Spleen (tissue), 13 donors: ENCODE measurements at places on chromosomes 2 and 18.
A peak's percentile ranks its signal among the peaks of the same experiment; 100 is the strongest.

DNA sequence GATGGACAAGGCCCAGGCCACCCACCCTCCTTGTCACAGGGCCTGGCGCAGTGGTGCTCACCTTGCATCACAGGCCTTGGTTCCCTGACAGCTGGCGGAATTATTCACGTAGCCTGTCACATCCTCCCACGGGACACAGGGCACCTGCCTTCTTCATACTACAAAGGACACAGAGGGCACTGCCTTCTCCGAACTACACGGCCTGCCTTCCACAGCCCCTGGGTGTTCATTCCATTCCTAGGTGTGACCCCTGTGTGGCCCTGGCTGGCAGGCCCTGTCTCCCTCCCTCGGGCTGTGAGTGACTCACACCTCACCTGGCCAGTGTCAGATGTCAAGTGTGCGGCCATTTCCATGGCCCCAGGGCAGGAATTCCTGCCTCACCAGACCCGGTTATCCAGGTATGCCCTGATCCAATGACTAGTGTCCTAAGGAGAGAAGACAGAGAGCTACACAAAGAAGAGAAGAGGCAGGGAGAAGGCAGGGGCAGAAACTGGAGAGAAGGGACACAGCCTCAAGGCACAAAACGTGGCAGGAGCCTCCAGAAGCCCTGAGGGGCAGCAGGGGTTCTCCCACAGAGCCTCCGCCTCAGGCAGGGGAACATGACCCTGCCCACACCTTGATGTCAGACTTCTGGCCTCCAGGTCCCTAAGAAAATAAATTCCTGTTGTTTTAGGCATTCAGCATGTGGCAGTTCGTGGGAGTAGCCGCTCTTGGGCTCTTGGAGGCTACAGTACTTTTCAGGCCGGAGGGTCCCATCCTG, 43.4 kb downstream of the MBP start:
- peak; percentile 70 for DNase-seq

DNA sequence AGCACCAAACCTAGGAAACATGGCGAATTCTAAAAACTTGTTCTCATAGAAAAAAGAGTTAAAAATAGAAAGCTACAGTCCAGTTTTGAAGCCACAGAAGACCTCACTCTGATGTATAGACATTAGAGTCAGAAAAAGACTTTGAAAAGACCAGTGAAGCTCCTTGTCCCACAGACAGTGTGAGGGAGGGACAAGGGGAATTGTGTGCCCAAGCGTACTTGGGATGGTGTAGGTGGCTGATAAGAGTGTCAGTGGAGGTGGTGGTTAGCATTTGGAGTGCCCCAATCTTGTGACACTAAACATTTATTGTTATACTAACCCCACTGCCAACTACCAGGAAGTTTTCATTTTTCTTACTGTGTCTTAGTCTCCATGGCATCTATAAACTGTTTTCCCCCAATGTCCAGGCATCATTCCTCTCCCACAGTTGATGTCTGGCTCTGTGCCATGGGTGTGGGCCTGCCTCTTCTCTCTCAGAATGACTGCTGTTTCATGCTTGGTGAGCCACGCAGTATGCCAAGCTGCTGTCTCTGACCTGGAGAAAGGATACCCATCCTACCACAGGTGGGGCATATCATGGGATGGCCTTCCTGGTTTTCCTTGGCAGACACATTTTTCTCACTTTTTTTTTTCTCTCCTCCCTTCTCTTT, 161.4 kb downstream of the RPIA start:
- DNase-seq, result peak; percentile 32

DNA sequence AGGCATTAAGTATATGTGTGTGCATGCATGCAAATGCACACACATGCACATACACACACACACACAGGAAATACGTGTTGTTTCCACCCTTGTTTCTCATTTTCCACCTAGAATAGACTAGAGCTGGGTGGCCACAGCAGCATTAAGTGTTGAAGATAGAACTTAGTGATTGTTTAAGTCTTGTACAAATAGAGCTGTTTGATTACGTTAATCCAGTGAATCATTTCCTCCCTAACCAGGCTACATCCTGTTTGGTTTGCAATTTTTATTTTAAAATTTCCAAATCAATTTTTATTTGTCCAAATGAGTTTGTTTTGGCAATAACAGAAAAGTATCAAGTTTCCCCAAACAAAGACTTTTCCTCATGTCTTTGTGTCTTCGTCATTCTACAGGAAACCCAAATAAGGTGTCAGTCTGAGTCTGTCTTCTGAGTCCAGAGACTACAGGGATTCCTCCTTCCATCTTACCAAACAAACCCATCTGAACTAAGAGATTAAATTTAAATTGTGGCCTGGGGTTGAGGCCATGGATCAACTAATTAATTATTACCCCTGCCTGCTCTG, 74.6 kb upstream of the GALNT5 start:
- no peak for DNase-seq

DNA sequence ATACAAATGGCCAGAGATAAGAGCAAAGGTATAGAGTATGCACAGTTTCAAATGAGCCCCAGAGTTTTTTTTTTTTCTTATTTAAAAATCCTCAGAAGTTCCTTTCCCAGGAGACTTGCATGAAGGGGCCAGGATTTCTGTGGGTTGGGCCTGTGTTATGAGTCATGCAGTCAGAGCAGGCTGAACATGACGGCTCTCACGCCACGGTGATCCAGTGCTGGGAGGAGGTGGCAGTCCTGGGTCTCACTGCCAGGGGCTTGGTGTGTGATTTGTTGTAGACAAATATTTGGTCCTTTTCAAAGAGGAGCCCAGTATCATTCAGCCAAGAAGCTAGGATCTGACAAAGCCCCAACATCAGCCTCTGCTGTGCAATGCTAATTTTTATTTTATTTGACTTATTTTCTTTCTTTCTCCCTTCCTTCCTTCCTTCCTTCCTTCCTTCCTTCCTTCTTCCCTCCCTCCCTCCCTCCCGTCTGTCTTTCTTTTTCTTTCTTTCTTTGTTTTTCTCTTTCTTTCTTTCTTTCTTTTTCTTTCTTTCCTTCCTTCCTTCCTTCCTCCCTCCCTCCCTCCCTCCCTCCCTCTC, 10.4 kb upstream of the KCNE4 start:
- no peak for DNase-seq

DNA sequence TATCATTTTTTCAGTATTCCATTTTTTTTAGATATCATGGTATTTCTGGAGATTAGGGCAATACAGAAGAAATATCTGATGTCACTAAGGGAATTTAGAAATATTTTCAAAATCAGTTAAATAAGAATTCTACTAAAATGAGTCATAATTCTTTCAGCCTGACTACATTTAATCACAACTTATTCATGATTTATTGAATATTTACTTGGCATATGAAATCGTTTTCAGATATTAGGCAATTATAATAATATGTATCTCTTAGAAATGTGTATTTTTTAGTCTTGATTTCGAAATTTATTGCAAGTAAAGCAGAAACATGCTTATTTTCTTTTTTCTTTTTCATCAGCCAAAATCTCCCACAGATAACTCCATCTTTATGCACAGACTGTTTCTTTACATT, 142.2 kb downstream of the CCDC102B start:
- DNase-seq, result no peak

DNA sequence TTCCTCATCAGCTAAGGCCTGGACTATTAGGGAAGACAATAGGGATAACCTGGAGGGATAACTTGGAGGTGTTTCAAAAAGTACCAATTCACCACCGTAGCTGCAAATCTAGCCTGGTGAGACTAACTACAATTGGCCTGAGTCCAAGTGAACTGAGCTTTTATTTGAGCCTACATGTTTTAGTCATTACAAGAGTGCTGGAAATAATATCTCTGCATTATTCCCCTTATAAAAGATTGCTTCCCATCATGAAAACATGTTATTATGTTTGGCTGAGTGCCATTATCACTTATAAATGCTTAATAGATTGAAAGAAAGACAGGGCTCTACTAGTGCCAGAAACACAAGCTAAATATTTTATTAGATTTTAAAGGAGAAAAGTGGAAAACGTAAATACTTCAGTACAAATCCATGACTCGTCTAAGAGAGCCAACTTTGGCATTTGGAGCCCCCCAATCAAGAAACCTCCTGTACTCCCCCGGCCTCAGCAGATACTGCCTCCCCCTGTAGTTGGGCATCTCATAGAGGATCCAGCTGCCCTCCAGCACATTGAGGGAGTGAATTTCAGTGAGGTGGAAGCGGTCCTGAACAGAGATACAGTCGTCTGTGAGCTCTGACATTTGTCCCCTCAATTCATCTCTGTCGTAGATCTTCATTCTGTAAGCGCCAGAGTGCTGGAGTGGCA, 3.6 kb downstream of the CRYGB start:
- no peak for DNase-seq
